ENCODE measurements at places on chromosomes 12 and 14.

DNA sequence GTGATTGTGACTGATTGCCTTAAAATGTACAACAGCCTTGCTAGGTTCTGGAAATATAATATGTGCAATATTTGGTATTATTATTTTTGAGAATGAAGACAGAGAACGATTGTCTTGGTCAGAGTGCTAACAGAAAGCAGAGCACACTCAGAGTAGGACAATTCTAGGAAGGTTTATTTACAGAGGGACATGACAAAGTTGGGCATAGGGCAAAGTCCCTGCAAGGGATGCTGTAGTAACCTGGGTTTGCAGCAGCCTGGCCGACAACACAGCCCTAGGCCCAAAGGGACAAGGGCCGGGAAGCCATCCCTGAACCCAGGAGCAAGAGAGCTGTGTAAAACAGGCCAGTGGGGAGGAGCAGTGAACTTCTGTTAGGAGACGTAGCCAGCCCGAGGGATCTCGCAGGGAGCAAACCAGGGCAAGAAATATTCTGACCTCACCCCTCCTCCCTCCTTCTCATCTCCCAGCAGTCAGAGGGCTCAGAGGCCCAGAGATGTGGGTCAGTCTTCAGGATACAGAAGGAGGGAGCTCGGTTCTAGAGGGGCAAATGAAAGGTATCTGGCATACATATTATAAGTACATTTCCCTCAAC, 51.0 kb upstream of the FERMT2 start:
- no peak for DNase-seq

DNA sequence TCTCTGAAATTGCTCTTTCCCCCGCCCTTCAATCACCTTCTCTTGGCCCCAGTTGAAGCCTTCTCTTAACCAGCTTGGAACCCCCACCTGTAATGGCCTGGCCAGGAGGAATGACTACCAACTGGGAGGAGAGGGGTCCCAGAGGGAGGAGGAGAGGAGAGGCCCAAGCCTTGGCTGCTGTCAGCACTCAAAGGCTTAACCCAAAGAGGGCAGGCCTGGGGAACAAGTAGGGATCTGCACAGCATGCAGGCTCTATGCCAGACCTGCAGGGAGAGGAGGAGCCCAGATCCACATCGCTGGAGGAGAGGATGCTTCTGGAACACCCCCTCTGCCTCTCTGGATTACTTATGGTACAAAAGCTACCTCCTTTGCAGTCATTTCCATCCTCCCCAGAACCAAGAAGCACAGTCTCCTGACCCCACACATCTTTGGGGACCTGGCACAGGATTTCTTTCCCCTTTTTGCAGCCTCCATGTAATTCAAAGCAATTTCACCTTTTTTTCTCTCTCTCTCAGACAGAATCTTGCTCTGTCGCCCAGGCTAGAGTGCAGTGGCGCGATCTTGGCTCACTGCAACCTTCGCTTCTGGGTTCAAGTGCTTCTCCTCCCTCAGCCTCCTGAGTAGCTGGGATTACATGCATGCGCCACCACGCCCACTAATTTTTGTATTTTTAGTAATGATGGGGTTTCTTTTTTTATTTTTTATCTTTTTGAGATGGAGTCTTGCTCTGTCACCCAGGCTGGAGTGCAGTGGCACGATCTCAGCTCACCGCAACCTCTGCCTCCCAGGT, 6.2 kb downstream of the RARG start:
- DNase-seq, result no peak

- DNase-seq, result no peak
These were observed 24.9 kb downstream of the RIN3 start for GRCh38 chr14:92538412-92538985.

DNA sequence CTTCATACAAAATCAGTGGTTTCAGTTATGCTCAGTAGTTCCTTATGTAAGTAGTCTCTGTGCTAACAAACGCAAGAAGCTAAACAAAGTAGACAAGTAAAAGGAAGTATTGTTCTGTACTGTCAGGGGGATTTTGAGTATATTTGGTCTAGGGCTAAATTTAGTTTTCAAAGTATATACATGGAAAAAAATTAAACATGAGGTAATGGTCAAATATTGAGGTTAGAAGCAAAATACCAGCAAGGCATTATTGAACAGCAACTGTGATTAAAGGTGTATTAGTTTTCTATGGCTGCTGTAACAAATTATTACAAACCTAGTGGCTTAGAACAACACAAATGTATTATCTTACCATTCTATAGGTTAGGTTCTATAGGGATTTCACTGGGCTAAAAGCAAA, 18.8 kb downstream of the GNG2 start:
- no peak for DNase-seq

- no peak for DNase-seq
These were observed 200.3 kb downstream of the CNTN1 start for GRCh38 chr12:40892528-40892927.

DNA sequence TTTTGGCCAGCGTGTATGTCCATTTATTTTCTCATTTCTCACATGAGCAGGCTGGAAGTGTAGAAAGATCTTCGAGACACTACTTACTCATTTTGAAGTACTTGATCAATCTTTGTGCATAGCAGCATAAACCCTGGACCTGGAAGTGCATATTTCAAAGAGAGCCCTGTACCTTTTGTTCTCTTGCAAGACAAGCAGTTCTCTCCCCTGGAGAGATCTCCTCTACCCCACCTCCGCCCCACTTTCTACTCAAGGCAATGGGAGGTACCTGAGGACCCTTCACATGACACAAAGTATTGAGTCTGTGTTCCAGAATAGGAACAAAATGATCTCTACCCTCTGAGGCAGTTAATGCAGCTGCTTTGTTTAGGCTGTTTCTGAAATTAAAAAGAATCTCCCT, 27.4 kb upstream of the RASSF3 start:
- DNase-seq, result no peak

DNA sequence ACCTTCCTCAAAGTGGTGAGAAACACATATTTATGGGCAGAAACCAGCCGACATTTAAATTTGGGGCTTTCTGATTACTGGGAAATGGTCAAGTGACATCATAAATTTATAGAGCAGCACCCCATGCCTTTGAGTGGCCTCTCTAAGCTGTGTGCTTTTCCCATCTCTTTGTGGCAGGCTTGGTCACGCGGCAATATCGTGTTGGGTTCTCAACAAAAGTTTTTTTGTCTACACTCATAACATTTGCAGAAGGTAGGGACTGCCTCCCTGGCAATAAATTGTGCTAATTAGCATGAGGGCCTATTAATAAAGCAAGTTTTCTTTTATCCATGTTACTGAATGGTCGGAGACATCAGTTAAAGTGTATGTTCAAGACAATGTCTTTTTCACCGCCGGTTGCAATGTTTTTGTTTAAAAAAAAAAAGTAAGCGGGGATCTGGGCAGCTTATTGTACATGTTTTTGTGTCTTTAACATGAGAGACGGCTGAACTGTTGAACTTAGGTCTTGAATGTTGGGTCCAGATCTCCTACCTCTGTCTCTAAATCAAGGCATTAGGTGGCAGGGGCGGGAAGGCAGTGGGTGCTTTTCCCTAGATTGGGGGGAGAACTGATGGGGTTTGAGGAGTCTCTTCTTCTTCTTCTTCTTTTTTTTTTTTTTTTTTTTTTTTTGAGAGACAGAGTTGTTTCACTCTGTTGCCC, 193.3 kb downstream of the PHETA1 start:
- DNase-seq, result no peak

DNA sequence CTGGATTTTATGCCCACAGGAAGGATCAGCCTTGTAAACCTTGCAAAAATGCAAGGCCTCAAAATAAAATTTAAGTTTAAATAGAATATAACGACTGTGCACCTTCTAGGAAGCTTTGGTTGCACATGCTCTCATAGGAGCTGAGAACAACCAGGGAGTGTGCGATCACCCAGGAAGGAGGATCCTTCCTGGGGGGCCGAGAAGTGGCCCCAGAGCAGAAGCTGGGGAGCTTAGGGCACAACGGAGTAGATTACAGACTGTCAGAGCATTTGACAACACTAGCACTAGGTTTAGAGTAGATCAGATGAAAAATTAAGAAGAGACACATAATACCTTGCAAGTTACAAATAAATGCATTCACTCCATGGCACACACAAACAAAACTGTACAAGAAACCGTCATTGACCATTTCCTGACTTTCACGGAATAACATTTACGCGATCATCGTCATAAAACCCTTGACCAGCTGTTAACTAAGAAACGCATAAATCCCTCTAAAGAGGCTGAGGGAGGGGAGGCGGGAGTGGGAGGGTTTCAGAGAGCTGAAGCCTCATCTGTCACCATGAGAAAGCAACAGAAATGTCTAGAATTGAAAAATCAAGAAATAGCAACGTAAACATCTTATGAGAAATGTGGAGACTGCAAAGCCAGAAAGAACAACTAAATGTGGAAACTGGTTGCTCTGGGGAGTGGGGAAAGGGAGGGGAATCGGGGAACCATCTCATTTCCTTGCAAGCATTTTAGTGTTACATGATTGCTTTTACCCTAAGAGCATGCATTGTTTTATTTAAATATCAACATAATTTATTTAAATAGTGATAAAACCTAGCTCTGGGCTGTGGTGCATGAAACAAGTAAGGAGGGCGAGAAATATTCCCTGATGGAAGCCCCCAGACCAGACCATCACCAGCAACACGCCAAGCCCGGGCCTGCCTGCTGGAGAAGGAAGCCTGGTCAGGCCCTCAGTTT, 13.1 kb upstream of the CCDC85C start:
- DNase-seq, result no peak

DNA sequence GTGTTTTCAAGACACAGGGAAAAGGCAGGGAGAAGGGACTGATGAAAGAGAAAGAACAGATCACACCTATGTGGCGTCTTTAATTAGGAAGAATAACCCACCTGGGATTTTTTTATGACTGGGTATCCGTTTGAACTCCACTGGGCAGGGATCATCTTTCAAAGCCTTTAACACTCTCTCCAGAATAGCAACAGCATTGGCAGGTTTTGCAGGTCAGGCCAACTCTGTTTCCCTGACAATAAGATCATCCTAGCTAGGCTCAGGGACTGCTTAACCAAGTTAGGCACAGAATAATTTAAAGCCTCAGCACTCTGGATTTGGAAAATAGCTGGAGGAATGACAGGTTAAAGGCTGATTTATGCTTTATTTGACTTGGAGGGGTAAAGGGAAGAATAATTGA, 117.6 kb downstream of the SUDS3 start:
- DNase-seq, result no peak

- DNase-seq, result no peak
These were observed 141.6 kb downstream of the DACT1 start for GRCh38 chr14:58779376-58779775.

DNA sequence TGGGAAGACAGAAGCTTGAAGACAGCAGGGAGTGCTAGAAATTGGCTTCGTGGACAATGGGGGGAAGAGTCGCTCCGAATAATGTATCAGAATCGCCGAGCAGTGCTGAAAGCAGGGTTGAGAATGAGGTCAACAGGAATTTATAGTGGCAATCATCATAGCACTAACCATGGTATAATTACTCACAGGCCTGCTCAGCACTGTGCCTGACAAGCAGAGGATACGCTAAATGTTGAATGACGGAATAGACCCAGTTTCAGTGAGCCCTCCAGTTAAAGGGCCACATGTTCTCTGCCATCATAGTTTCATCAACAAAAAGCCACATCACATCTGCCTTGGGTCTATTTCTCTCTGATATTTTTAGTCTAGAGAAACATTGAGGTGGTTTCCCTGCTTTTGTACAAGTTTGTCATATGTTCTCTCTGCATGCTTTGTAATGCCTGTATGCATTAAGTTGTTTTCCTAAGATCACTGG, 130.3 kb upstream of the EGLN3 start:
- DNase-seq, result no peak

- peak; percentile 26 for DNase-seq
These were observed 27.6 kb downstream of the BHLHE41 start for GRCh38 chr12:26097046-26097878.

DNA sequence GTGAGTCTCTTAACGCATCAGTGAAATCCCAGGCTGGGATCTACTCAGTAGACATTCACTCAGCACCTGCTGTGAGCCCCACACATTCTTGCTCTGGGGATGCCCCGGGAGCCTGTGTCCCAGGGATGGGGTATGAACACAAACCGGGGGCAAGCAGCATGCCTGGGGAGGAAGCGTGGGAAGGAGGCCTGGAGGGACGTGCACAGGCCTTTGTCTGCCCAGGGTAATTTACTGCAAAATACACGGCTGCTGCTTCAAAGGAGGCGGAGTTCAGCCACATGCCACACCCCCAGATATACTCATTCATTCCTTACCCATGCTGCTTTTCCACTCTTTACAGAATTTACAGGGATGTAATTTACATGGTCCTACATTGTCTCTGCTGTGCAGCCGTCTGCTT, 187.8 kb downstream of the ADGRD1 start:
- no peak for DNase-seq

- DNase-seq, result no peak
These were observed 96.0 kb upstream of the NEDD1 start for GRCh38 chr12:96811083-96811482.

DNA sequence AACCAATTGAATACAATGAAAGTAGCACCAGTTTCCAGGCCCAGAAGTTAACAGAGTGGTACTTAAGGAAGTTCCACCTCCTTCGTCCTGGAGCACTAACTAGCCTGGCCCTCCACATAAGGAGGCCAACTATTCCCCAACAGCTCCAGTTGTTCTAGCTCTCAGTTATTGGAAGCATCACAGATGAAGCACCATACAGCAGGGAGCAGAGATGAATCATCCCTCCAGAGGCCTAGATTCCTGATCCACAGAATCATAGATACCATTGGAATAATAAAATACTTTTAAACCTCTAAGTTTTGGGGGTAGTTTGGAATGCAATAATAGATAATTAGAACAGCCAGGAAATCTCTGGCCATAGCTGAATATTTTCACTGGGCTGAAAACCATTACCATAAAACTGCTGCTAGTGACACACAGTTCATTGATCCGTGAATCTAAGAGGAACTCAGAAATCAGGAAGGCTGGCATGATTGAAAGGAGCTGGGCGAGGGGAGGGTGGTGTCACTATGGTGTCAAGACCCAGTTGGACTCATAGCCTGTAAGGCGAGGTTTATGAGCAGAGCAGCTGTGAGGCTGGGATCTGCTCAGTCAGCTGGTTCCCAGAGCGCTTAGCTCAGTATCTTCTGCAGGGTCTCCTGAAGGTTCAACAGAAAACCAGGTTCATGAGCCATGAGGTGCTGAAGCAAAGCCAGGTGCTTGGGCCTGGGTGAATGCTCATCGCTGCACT, 371.4 kb upstream of the TMTC1 start:
- no peak for DNase-seq

- no peak for DNase-seq
These were observed 774 bp upstream of the TMEM30B start for GRCh38 chr14:61281948-61282275.

DNA sequence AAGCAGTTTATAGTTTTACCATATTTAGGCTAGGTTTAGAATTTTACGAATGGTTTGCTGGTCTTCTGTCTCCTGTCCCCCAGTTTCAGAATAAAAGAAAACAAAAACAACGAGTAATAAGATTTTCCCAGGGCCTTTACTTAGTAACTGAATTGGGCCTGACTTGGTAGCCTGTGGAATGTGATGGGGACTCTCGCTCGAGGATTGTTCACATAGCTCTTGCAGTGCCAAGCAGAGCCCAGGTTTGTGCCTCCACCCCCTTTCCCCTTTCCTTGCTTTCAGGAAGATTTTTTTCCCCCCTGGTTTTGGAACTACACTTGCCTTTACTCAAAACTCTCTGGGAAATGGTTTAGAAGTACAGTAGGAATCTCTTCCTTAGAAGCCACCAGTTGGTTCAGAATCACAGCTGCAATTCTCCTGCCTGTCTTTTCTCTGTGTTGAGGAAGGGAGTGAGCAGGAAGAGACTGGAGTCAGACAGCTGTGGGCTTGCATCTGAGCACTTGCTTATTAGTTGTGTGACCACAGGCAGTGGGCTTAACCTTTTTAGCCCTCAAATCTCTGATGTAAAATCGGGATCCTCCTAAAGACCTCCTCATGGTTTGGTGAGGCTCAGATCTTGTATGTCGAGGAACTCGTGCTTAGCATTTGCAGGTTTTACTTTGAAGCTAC, 501.2 kb downstream of the PCNX1 start:
- no peak for DNase-seq

- no peak for DNase-seq
These were observed 3.0 kb downstream of the HSP90B1 start for GRCh38 chr12:103933237-103933636.
